Anterior cingulate cortex (tissue), 58 donors: ENCODE measurements at places on chromosomes 7 and 10.

- DNase-seq: no peak
Observed at GRCh38 chr7:156897673-156898072, 4.7 kb upstream of the LMBR1 start.

DNA sequence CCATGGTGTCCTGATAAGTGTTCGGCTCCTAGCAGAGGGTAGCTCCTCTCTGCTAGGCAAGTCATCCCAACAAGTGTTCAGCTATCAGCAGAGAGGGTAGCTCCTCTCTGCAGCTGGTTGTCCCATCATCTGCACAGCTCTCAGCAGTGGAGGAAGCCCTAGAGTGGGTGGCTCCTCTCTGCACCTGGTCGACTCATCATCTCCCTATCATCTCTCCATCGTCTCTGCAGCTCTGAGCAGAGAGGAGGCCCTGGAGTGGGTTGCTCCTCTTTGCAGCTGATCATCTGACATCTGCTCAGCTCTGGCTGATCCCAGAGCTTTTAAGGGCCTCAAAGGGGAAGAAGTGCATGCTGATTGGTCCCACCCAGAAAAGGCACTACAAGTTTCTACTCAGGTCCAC lies 199.9 kb upstream of the KMT2E start:
- DNase-seq: no peak

DNA sequence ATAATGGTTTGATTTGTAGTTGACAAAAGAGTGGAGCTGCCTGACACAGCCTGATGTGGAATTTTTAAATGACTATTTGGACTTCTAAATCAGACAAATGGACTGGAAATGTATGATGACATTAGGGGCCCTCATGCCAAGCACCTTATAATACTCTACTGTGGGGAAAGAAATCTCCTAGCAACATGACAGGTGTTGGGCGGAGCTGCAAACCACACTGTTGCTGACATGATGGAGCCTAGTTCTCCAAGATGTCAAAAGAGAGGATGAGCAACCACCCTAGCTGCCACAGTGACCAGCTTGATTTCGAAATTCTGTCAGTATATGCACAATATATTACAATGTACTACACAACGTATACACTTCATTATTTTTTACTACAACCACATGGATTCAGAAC lies 65.8 kb downstream of the RHOBTB1 start:
- no peak for DNase-seq

GRCh38 chr10:125340903-125341302 lies 180.5 kb upstream of the CTBP2 start:
- no peak for DNase-seq

DNA sequence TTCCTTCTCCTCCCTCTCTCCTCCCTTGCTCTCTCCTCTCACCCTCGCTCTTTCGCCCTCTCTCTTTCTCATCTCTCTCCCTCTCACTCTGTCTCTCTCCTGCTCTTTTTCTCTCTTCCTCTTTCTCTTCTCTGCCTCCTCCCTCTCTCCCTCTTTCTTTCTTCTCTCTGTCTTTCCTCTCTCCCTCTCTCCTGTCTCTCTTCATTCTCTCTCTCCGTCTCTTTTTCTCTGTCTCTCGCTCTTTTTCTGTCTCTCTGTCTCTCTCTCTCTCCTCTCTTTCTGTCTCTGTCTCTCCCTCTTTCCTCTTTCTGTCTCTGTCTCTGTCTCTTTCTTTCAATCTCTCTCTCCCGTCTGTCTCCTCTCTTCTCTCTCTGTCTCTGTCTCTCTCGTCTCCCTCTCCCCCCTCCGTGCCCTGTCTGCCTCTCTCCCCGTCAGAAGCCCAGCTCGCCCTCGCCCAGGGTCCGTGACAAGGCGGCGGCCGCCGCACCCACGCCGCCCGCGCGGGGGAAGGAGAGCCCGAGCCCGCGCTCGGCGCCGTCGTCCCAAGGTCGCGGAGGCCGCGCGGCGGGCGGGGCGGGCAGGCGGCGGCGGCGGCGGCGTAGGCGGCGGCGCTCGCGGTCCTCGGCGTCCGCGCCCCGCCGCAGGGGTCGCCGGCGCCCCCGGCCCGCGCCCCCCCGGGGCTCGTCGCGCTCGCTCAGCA lies 21.3 kb upstream of the HSPB1 start:
- DNase-seq: no peak

- no peak for DNase-seq
Observed at GRCh38 chr10:70334526-70335245, 47.7 kb downstream of the LRRC20 start.

GRCh38 chr7:74344132-74344496 lies 54.9 kb downstream of the CLIP2 start:
- no peak for DNase-seq

- DNase-seq: no peak
Observed at GRCh38 chr10:88792661-88793060, 9.9 kb upstream of the LIPM start.

- DNase-seq: no peak
Observed at GRCh38 chr10:50552771-50553535, 70.8 kb downstream of the SGMS1 start.

DNA sequence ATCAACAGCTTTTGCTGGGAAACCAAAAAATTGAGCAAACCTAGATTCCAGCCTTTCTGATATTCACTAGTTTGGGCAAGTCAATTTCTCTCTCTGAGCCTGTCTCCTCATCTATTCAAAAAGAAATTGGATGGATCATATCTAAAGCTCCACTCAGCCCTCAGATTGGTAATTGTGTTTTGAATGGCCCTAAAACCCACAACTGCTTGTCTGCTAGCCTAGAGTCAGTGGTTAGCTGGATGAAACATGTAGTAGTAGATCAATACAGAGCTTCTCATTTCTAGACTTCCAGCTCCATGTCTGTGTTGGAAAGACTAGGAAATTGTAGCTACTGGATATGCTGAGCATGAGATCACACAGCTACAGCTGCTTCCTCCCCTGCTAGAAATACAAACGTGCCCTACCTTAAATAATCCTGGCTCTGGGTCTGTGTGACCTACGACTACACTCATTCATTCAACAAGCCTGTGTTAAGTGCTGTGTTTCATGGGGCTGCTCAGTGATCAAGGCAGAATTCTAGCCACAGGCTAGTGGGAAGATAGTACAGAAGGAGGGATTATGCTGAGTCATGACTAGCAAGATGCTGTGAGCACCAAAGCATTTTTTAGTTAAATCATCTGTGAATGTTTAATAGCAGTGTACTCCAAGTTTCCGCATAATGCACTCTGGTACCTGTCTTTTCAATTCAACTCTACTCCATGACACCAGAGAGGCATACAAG lies 15.7 kb downstream of the DNTT start:
- no peak for DNase-seq

GRCh38 chr7:114484226-114484625 lies 69.6 kb downstream of the FOXP2 start:
- no peak for DNase-seq

GRCh38 chr7:51239691-51240090 lies 76.9 kb downstream of the COBL start:
- no peak for DNase-seq

- DNase-seq: no peak
Observed at GRCh38 chr10:131199646-131200045, 111.9 kb downstream of the TCERG1L start.

- no peak for DNase-seq
Observed at GRCh38 chr10:11828682-11829284, 5.6 kb downstream of the PROSER2 start.

- no peak for DNase-seq
Observed at GRCh38 chr10:131681122-131681521, 219.7 kb upstream of the PPP2R2D start.
